ENCODE measurements at places on chromosomes 16 and 17.

DNA sequence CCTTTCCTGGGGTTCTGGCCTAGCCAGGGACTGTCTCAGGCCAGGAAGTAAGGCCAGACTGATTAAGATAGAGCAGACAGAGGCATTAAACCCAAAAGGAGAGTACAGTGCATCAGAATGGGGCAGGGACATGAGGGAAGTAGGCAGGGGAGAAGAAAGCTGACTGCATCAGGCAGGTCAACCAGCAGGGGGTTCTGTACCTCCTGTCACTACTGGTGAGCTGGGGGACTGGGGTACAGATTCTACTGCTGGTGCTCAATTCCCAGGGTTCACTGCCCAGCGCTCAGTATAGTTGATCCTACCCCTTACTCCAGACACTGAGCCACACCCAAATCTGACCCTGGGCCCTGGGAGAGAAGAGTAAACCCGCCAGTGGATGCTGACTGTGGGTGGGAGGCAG lies 12.9 kb upstream of the MTMR4 start:
- no peak for DNase-seq

DNA sequence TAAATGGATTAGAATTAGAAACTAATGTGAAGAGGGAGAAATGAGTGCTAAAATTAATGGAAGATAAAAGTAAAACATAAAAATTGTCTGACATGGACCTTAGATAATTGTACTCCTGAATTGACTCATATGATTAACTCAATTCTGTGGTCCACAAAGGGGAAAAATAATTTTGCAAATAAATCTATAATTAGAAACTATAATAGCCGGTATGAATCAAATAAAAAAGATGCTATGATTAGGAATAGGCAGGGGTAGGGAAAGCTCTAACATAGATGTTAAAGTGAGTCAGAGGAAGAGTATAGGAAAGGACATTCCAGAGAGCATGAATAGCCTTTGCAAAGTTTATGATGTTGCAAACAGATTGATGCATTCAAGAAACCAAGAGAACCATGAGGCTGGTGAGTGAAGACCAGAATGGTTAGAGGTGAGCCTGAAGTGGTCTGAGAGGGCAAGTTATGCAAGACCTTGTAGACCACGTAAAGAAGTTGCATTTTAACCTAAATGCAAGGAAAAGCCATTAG lies 262.1 kb upstream of the CA10 start:
- DNase-seq, result no peak

DNA sequence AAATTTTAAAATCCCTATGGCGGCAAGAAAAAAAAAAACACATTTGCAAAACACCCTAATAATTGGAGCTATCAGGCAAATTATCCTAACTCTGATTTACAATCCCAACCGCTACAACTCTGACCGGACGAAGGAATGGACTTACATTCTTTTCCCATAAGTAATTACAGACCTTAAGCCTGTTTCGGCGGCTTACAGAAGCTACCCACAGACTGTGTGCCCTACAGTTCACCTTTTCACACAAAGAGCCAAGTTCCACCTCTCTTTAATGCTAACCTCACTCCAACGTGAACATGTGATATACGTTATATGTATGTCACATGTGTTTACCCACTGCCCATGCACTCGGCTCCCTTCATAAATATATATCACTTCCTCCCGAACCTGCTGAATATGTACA lies 8.7 kb upstream of the MEAK7 start:
- no peak for DNase-seq

GRCh38 chr17:62996221-62996620 lies 30.2 kb downstream of the TANC2 start:
- no peak for DNase-seq

DNA sequence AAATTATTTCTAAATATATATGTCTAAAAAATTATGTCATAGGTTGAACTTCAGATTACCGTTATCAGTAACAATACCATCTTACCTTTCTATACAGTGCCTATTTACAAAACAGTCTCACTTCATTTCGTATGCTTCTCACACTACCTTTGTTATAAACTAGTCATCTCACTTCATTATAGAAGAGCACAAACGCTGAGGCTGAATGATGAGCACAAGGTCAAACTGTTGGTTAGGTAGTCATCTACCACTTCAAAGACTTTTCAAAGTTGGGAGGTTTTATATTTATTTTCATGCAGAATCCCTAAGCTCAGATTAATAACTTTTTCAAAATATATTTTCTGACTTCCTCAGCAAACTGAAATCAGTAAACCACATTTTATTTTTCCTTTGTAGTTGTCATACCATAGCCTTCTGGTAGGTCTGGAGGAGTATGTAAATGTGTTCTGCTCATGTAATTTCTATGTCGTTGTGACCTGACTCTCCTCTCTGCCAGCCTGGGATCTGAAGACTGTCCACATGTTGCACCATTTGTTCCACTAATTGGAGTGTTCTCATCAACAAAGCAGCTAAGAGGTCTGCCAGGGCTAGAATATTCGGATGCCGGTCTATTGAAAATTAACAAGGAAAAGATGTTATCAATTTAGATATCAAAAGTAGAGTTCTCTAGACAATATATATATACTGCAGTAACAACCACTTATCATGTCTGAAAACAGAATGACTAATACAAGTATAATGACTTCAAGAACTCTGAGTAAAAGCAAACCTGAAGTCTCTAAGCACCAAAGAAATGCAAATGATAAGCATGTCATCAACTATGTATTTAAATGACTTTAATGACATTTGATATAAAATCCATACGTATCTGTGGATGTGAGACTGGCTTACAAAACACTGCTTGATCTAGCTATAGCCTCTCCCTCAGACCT lies 73.9 kb downstream of the CEP95 start:
- DNase-seq, result no peak
